Lower lobe of right lung (tissue), 2 donors: ENCODE measurements at places on chromosomes 3 and 15.

DNA sequence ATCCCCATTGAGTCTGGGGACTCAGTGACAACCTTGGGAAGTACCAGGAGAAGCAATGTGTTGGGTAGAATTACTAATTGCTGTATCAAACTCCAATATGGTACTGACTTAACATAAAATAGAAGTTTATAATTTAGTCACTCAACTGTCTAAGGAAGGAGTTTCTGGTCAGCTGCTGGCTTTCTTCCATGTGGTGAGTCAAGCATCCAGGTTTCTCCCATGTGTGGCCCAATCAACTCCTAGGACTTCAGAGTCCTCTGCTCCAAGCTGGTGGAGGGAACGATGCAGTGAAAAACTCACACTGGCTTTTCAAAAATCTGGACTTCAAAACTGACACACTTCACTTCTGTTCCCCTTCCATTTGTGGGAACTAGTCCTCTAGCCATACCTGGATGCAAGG is 25.2 kb downstream of the WNT5A start:
- no peak overlapping the region for H3K4me3 ChIP-seq
- H3K36me3 ChIP-seq: no peaks in the 10 kb centered on the region
- H3K4me1 ChIP-seq: no peaks in the 10 kb centered on the region
- no peak overlapping the region for H3K27ac ChIP-seq
- DNase-seq: no peak

GRCh38 chr3:160126761-160127160 is 98.5 kb upstream of the C3orf80 start:
- no peaks in the 10 kb centered on the region for H3K27me3 ChIP-seq
- DNase-seq: no peak
- H3K4me1 ChIP-seq: peaks cover 25% of the 10 kb centered on the region
- H3K36me3 ChIP-seq: no peaks in the 10 kb centered on the region
- no peak overlapping the region for H3K4me3 ChIP-seq
- H3K27ac ChIP-seq: no peak overlapping the region

DNA sequence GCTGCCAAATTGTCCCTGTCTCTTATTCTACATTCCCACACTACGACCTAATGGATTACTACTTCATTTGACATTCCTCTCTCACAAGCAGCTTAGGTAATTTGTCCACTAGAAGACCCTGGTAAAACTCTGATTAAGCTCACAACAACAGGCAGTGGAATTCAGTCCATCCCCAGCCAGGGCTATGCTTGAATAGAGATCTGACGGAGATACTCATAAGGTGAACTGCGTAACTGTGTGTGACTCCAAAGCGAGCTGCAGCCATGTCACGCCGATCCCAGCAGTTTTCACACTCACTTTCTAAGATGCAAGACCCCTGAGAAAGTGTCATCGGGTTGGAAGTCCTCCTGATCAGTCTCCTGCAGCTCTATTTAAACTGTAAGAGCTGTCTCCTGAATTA is 25.7 kb upstream of the ROBO2 start:
- H3K27me3 ChIP-seq: no peaks in the 10 kb centered on the region
- no peak for DNase-seq
- H3K27ac ChIP-seq: no peak overlapping the region
- H3K4me3 ChIP-seq: peak overlapping the region; percentile 6

DNA sequence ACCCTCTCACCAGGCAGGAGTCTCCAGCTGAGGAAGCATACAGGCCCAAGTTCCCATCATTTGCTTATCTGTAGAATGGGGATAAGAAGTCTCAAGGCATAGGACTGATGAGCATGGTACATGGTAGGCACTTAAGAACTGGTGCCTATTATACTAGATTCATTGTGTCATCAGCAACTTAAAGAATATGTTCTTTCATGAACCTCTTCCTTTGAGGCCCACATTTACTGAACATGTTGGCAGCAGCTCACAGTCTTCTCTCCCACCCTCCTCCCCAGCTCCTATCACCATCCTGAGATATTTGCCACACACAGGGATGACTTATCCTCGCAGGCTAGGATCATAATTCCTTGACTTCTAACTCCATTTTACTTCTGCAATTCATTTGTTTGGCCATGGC is 142.5 kb downstream of the PDE8A start:
- no peaks in the 10 kb centered on the region for H3K27me3 ChIP-seq
- DNase-seq: no peak
- H3K4me1 ChIP-seq: no peaks in the 10 kb centered on the region
- H3K4me3 ChIP-seq: no peak overlapping the region
- H3K36me3 ChIP-seq: peaks cover 62% of the 10 kb centered on the region

- H3K4me1 ChIP-seq: no peaks in the 10 kb centered on the region
- no peak for DNase-seq
- no peak overlapping the region for H3K27ac ChIP-seq
- H3K27me3 ChIP-seq: no peaks in the 10 kb centered on the region
- no peak overlapping the region for H3K4me3 ChIP-seq
- no peaks in the 10 kb centered on the region for H3K36me3 ChIP-seq
Measured at GRCh38 chr3:17967953-17968607, 225.6 kb upstream of the TBC1D5 start.

- H3K4me3 ChIP-seq: no peak overlapping the region
- no peak for DNase-seq
- H3K36me3 ChIP-seq: no peaks in the 10 kb centered on the region
- no peaks in the 10 kb centered on the region for H3K27me3 ChIP-seq
- no peak overlapping the region for H3K27ac ChIP-seq
Measured at GRCh38 chr3:41162541-41162940, 36.8 kb upstream of the CTNNB1 start.

- no peaks in the 10 kb centered on the region for H3K36me3 ChIP-seq
- H3K4me1 ChIP-seq: no peaks in the 10 kb centered on the region
- H3K4me3 ChIP-seq: no peak overlapping the region
- no peak overlapping the region for H3K27ac ChIP-seq
Measured at GRCh38 chr15:36771826-36772225, 192.4 kb downstream of the CDIN1 start.

- no peaks in the 10 kb centered on the region for H3K27me3 ChIP-seq
- H3K4me3 ChIP-seq: no peak overlapping the region
- H3K4me1 ChIP-seq: peaks cover 41% of the 10 kb centered on the region
- H3K36me3 ChIP-seq: no peaks in the 10 kb centered on the region
- H3K27ac ChIP-seq: peak overlapping the region; percentile 38
Measured at GRCh38 chr3:66472313-66473134, 28.3 kb downstream of the LRIG1 start.

GRCh38 chr3:109023167-109023566 is 69.5 kb upstream of the GUCA1C start:
- H3K36me3 ChIP-seq: no peaks in the 10 kb centered on the region
- DNase-seq: no peak
- H3K27me3 ChIP-seq: no peaks in the 10 kb centered on the region
- H3K27ac ChIP-seq: no peak overlapping the region
- H3K4me3 ChIP-seq: no peak overlapping the region

GRCh38 chr3:159266779-159267178 is 464.9 kb downstream of the MFSD1 start:
- H3K27ac ChIP-seq: no peak overlapping the region
- H3K4me3 ChIP-seq: no peak overlapping the region
- H3K4me1 ChIP-seq: no peaks in the 10 kb centered on the region

DNA sequence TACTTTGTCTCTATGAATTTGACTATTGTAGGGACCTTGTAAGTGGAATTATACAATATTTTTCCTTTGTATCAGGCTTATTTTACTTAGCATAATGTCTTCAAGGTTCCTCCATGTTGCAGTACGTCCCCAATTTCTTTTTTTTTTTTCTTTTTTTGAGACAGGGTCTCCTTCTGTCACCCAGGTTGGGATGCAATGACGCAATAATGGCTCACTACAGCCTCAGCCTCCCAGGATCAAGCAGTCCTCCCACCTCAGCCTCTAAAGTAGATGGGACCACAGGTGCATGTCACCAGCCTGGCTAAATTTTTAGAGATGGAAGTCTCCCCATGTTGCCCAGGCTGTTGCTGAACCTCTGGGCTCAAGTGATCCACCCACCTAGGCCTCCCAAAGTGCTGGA is 40.5 kb upstream of the RPS17 start:
- H3K4me1 ChIP-seq: no peaks in the 10 kb centered on the region
- no peaks in the 10 kb centered on the region for H3K36me3 ChIP-seq
- DNase-seq: no peak
- no peak overlapping the region for H3K4me3 ChIP-seq
- H3K27me3 ChIP-seq: no peaks in the 10 kb centered on the region
- H3K27ac ChIP-seq: no peak overlapping the region

- DNase-seq: no peak
- peaks cover 25% of the 10 kb centered on the region for H3K36me3 ChIP-seq
- no peaks in the 10 kb centered on the region for H3K27me3 ChIP-seq
- peaks cover 41% of the 10 kb centered on the region for H3K4me1 ChIP-seq
Measured at GRCh38 chr3:101780661-101781060, 1.6 kb downstream of the NXPE3 start.

DNA sequence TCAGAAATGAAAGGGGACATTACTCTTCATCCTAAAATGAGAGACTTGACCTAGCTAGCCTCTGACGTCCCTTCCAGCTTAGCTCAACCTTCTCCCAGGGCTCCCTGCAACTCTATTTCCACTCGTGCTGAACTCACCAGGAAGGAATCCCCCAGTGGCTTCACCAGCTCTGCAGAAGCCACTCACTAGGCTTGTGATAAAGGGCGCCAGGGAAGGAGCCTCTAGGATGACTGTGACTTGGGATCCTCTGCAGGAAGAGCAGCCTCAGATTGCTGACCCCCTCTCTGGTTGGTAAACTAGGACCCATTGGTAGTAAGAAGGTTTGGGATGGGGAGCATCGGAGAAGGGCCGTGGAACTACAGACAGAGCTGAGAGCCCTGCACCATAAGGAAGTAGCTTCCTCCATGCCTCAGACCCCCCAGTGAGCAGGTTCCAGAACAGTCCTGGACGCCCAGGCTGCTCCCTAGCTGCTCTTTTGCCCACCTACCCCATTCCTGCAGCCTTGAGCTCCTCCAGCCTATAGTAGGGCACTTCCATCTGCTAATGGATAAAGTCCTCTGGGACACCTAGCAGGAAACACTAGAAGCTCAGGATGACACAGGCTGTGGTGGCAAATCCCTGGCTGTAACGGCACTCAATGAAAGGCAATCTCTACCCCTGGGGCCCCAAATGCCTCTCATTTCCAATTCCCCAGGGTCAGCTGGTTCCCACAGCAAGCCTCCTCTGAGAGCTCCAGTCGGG is 26.0 kb downstream of the PLA2G4F start:
- H3K4me1 ChIP-seq: no peaks in the 10 kb centered on the region
- no peak overlapping the region for H3K4me3 ChIP-seq
- H3K27me3 ChIP-seq: no peaks in the 10 kb centered on the region
- no peak for DNase-seq
- H3K27ac ChIP-seq: no peak overlapping the region
- no peaks in the 10 kb centered on the region for H3K36me3 ChIP-seq

DNA sequence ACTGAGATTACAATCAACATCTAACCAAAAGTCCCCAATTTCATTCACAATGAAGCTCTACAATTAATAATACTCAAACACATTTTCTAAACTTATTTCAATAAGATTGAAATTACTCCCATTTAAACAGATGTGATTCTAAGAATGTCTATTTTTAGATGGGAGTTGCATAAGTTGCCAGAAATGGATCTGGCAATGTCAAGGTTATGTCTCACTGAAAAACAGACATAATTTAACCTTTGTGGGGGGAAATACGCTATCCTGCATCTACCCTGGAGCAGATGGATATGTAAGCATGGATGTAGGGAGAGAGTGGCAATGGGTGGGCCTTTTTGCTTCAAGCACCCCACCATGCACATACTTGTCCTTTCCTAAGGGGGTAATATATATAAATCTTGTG is 6.7 kb upstream of the EIF1B start:
- peaks cover 12% of the 10 kb centered on the region for H3K4me1 ChIP-seq
- no peak for DNase-seq
- H3K4me3 ChIP-seq: no peak overlapping the region
- H3K27me3 ChIP-seq: no peaks in the 10 kb centered on the region

GRCh38 chr3:55488398-55489055 is 1.4 kb upstream of the WNT5A start:
- peak; percentile 74 for DNase-seq
- peak overlapping the region; percentile 78 for H3K27ac ChIP-seq
- peaks cover 51% of the 10 kb centered on the region for H3K27me3 ChIP-seq
- H3K4me1 ChIP-seq: peaks cover 24% of the 10 kb centered on the region

DNA sequence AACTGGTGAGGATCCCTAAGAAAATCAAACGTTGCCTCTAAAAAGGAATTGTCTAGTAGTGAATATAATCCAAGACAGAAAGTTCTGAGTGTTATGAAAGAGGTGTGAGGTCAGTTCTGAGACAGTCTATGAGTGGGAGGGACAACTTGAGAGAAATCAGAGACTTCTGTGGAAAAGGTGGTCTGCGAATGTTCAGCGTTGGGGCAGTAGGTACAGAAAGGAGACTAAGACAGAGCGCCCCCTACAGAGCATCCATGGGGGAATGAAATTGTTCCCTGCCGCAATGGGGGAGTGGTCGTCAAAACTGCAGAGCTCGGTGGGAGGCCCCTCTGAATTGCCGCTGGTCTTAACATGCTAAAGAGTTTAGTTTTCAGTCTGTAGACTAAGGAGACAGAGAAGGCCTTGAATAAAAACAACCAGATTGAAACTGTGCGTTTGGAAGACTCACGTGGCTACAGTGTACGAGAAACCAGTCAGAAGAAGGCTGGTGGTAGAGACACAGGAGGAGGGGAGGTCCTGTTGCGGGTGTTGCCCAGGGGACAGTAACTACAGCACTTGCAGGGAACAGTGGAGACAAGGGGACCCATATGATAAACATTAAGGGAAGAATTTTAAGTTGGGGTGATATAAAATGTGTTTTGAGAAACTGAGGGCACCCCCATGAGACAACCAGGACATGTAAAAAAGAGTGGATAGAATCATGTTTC is 6.9 kb downstream of the TNIK start:
- H3K4me1 ChIP-seq: peaks cover 13% of the 10 kb centered on the region
- H3K4me3 ChIP-seq: no peak overlapping the region
- H3K27me3 ChIP-seq: no peaks in the 10 kb centered on the region
- H3K27ac ChIP-seq: no peak overlapping the region
- H3K36me3 ChIP-seq: no peaks in the 10 kb centered on the region

DNA sequence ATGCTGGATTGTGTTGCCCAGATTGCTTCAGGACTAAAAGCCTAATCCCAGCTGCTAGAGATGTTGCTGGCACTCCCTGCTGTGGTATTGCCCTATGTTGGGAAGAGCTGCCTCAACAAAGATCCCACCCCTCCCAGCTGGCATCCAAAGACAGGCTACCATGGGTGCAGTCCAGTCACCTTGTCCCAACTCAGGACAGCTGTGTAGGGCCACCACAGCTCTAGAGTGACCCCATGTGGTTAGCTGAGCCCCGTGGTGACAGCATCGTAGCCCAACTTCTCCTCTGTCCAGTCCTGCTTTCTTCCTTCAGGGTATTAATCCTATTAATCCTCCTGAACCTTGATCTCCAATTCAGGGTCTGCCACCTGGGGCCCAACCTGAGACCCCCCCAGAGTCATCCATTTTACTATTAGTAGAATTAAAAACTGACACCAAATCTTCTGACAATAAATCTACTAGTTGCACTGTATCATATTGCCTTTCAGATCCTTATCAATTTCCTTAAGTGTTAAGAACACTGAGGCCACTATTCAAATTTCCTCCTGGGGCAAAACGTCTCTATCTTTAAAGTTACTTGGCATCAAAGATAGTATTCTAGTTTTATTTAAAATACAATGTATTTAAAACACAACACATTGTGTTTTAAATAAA is 83.5 kb downstream of the AQP9 start:
- no peaks in the 10 kb centered on the region for H3K4me1 ChIP-seq
- no peak overlapping the region for H3K27ac ChIP-seq
- H3K27me3 ChIP-seq: no peaks in the 10 kb centered on the region
- no peak overlapping the region for H3K4me3 ChIP-seq

- no peak overlapping the region for H3K4me3 ChIP-seq
- H3K27me3 ChIP-seq: no peaks in the 10 kb centered on the region
- H3K4me1 ChIP-seq: no peaks in the 10 kb centered on the region
- H3K36me3 ChIP-seq: no peaks in the 10 kb centered on the region
- no peak overlapping the region for H3K27ac ChIP-seq
- DNase-seq: no peak
Measured at GRCh38 chr15:26882616-26883365, 15.9 kb downstream of the GABRA5 start.
